ENCODE measurements at places on chromosomes 5 and 9.

DNA sequence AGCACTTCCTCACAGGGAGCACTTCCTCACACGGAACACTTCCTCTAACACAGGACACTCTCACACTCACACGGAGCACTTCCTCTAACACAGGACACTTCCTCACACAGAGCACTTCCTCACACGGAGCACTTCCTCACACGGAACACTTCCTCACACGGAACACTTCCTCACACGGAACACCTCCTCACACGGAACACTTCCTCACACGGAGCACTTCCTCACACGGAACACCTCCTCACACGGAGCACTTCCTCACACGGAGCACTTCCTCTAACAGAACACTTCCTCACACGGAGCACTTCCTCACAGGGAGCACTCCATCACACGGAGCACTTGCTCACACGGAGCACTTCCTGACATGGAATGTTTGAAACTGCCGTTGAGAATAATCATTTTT, 13.4 kb downstream of the POMT1 start:
- DNase-seq, result no peak

GRCh38 chr9:74006935-74007334, 490.2 kb upstream of the RORB start:
- no peak for DNase-seq

DNA sequence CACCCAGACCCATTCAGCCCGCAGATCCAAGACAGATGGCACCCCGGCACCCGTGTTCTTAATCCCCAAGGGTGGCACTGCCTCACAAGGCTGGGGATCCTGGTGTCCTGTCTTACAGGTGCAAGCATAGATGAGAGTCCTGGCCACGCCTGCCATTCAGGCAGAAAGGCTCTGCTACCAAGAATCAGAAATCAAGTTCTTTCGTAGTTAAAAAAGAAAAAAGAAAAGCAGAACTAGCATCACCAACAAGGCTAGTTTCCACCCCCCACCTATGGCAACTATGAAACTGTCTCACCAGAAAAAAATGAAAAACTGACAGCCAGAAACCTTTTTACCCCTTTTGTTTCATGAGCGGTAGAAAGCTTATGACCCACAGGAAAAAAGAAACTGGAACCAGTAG, 170.4 kb downstream of the SYK start:
- no peak for DNase-seq

DNA sequence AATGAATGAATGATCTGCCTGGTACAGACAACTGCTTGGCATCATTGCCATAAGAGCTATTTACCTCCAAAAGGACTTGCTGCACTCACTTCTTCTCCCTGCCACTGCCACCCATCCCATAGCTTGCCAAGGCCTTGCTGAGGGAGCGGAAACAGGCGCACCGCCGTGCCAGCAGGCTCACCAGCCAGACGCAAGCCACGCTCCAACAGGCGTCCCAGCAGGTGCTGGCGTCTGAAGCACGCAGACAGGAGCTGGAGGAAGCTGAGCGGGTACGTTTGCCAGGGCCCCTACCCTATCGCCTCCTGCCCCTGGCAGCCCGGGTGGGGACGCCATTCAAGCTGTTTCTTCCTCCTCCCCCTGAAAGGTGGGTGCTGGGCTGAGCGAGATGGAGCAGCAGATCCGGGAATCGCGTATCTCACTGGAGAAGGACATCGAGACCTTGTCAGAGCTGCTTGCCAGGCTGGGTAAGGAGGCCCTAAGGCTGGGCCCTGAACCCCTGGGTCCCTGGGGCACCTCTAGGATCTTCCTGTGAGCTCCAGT, 8.9 kb upstream of the AIF1L start:
- no peak for DNase-seq

DNA sequence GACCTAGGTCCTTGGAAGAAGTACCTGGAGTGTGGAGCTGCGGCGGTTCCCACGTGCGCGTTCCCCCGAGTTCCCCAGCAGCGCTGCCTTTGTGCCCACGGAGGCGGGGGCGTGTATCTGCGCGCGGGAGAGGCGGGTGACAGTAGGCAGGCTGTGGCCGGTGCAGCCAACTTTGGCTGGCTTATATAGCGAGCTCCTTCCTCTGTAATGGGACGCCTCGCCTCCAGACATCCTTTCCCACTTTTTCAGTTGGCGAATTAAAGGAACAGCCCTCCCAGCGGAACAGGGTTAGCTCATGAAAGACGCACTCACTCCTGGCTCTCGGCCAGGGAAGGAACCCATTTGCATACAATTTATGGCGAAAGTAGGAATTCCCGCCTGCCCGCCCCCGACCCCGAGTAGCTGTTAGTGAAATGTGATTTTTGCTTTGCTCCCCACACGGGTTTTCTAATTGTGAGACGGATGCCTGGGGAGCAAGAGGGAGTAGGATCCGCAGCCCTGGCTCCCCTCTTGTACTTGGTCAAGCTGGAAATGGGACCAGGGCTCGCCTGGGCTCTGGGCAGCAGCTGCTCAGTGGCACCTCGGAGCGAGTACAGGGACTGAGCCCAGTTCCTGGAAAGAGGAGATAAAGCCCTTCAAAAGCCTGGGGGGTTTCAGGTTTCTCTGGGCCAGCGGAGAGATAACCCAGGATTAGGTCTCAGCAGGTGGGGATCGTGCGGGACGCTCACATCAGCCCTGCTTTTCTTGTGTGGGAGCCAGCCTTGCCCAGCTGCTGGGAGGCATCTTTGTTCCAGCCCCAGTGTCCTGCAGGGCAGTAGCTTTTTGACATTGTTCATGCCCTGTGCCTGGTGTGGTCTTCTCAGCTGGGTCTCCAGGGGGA, at the start of gene TNC:
TNC (minus strand) TSS at position 159 of the 880 bp plus-strand sequence. CDS start 27,139 bp downstream, outside the sequence.
- no peak for DNase-seq

- DNase-seq, result no peak
Measured at GRCh38 chr9:128275198-128276007, at the start of gene GOLGA2. TSS of gene GOLGA2 (minus strand) at chr9:128276007. CDS start at chr9:128275976, 31 bp downstream.

DNA sequence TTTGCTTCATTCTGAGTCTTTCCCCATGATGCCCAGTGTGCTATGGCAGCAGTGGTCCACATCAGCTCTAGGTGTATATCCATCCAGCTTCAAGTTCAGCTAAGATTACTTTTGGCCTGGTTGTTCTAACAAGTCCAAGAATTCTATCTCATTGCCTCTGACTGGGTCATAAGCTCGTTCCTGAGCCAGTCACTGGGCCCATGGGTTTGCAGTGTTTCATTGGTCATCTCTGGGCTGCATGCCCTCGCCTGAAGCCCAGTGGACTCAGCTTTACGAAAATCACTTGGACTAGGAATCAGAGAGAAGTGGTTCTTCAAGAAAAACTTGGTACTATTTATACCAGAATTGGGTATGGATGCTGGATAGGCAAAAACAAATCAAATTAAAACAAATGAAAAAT, 16.1 kb upstream of the ARHGAP26 start:
- no peak for DNase-seq

DNA sequence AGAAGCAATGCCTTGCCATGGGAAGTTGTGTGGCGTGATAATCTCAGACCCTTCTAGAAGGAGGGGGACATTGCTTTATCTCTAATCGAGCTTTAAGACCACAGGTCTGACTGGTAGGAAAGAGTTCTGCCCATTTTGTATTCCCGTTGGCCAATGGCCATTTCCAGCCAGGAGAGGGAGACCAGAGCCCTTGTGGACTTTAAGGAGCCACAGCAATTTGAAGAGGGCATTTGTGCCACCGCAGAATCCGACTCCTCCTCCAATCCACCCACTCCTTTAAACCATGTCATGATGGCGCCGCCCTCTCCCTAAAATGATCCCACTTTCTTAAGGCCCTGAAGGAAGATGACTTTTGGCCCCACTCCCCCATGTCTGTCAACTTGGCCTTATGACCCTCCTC, 560.5 kb upstream of the ADAMTS16 start:
- DNase-seq, result no peak

DNA sequence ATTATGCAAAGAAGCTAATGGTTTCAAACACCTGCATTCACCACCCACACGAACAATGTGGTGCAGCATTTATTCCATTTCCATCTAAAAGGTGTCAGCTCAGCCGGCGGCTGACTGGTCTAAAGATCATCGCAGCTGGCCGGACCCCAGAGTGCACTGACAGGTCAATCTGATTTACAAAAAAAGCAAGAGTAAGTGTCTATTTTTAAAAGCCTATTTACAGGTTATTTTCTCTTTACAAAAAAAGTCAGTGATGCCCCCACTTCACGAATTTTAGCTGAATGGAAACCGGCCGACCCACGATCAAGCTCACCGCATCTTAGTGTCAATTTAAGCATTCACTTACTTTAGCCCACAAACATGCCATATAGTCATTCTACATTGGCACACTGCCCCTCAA, 58.3 kb downstream of the SEMA4D start:
- no peak for DNase-seq

DNA sequence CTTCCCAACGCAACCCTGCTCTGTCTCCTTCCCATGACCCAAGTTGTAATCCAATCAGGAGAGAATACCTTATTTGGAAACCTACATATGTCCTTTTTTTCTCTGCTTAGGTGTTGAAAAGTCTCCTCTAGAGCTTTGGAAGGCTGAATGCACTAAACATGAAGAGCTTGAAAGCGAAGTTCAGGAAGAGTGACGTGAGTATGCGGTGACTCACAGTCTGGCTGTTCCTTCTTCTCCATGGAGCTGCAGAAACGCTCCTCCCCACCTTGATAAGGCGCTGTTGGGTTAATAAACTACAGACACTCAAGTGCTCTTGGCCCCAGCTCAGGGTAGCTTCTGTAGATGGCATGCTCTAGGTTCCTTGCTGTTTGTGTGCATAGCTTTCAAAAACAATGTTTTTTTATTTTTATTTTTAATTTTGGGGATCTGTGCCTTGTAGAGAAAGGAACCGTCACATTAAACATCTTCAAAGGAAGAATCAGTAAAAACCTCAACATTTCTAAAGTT, 30.7 kb downstream of the RAI14 start:
- DNase-seq, result no peak

GRCh38 chr5:122517091-122517490, 205.1 kb downstream of the SNCAIP start:
- DNase-seq, result no peak

DNA sequence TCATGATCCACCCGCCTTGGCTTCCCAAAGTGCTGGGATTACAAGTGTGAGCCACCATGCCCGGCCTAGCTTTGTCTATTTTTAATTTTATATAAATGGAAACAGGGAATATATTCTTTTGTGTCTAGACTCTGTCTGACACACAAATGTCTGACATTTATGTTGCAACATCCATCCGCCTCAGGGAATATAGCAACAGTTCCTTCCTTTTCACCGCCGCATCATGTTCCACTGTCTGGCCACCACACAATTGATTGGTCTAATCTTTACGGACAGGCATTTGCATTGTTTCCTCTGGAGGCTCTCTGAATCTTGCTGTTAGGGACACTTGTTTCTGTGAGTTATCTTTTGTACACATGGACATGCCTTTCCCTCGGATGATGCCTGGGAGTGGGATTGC, 20.1 kb upstream of the TBC1D9B start:
- DNase-seq, result no peak

GRCh38 chr5:170722316-170722715, 61.2 kb upstream of the GABRP start:
- no peak for DNase-seq

DNA sequence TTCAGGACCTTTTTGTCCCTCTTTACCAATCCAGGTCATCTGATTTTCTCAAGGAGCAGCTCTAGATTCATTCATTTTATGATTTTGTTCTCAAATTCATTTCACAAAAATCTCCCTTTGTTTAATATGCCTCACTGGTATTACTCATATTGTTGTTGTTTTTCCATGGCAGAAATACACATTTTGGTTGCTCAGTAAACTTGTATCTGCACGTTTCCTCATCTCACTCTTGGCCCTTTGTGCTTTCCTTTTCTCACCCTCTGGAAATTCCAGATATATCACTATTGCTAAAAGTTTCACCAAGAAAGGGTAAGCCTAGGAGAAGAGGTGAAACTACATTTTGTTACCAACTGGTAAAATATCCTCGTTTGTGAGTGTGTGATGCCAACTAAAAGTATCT, 14.8 kb downstream of the ASPN start:
- DNase-seq, result no peak

DNA sequence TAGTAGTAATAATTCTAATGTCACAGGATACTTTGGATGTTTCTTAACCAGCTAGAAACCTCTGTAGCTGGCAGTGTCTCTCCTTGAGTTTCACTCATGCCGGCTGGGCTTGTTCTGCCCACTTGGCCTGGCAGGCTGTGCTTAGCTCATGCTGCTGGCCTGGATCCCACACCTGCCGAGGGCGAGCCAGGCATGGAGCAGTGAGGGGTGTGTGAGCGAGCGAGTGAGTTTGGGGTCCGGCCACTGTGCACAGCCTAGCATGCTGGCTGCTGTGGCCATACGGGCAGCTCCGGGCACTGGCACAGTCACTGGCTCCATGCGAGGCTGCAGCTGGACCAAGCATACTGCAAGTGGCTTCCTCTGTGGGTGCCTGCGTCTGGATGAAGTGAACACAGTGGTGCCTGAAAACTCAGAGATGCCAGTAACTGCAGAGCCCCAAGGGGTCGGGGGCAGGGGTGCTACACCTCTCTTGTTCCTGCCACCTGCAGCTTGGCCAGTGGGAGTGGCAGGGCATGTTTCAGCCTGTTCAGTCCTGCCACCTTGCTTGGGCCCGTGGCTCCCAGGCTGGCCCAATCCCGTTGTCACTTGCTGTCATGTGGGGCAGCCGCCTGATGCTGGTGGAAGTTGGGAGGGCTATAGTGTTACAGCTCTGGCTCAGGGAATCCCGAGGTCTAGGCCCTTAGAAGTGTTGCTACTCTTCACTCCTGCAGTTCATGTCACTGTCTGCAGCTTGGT, 9.9 kb downstream of the FSD1L start:
- DNase-seq, result no peak

DNA sequence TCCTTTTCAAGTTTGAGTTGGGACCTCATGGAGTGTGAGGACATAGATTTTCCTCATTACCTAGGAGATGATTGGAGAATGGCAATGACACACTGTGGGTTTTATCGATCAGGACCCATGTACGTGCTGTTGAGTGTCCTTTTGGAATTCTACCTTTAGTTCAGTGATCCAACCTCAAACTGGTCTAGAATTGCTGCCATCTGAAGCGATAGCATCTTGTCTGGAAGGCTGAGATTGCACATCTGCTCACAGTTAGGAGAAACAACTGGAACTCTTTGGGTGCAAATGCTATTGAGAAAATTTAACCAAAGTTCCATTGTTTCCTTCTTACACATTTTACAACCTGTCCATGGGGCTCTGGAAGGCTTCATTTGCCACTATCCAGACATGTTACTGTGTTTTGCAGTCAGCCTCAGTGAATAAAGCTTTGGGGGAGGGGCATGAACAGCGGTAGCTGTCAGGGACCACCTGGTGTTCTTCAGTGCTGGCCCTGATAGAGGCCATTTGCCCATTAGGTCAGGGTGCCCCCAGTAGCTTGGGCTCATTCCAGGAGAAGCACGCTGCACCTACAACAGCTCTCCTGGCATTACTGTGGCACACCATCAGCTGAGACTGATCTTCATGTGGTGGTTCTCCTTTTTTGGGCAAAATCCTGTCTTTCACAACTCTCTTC, 123.1 kb downstream of the PDE8B start:
- DNase-seq, result no peak

Data from stimulated activated CD4-positive, alpha-beta T cell treated with anti-CD3 and anti-CD28 coated beads, Interleukin-4, amount 100 ng/mL, for 1 hour (primary cell).